Urinary bladder (tissue), 4 donors: ENCODE measurements at places on chromosomes 4 and X.

- no peak for DNase-seq
Observed at GRCh38 chr4:141524116-141524515, 112.3 kb upstream of the IL15 start.

- peak; percentile 48 for DNase-seq
Observed at GRCh38 chr4:139243448-139244365, 36.3 kb downstream of the MGARP start.

- no peak for DNase-seq
Observed at GRCh38 chrX:20205927-20206708, 60.6 kb downstream of the RPS6KA3 start.

GRCh38 chr4:107034091-107034995 lies 1.8 kb downstream of the DKK2 start:
- DNase-seq = no peak

DNA sequence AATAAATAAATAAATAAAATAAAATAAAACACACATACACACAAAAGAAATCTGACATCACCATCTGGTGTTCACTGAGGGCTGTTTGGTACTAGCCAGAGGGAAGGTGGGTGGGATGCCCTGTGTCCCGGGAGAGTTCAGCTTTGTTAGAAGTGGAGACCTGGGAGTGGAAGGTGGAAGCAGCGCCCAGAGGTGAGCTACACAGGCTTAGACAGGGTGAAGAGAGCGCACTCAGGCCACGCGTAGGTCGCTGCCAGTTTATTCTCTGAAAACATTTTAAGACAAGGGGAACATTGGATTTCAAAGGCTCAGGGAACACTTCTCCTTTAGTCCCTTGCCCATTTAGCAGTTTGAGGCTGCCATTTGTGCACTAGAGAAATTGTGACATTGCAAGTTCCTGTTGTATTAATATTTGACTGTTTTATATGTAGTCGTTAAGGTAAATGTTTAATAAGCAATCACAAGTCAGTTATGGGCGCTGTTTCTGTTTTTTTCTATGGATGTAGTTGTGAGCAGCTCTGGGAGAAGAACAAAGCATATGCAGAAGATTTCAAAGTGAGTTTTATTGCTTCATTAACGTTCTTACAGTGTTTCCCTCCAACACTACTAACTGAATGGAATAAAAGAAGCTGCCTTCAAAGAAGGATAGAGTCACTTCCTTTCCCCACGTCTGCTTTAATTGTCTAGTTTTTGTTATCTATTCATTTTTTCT lies 405.5 kb upstream of the NR3C2 start:
- DNase-seq = no peak

- DNase-seq = no peak
Observed at GRCh38 chr4:109278594-109279031, 23.8 kb downstream of the COL25A1 start.

GRCh38 chr4:294732-295131 lies 10.5 kb downstream of the ZNF732 start:
- no peak for DNase-seq

- DNase-seq = no peak
Observed at GRCh38 chr4:147491086-147491485, 10.2 kb downstream of the EDNRA start.

GRCh38 chrX:74277846-74278245 lies 26.1 kb upstream of the ZCCHC13 start:
- no peak for DNase-seq

GRCh38 chr4:112196461-112196860 lies 35.1 kb upstream of the AP1AR start:
- no peak for DNase-seq

- no peak for DNase-seq
Observed at GRCh38 chrX:16528620-16529019, 121.3 kb upstream of the S100G start.
